ENCODE measurements at places on chromosomes 13 and 19.
A peak's percentile ranks its signal among the peaks of the same experiment; 100 is the strongest.

DNA sequence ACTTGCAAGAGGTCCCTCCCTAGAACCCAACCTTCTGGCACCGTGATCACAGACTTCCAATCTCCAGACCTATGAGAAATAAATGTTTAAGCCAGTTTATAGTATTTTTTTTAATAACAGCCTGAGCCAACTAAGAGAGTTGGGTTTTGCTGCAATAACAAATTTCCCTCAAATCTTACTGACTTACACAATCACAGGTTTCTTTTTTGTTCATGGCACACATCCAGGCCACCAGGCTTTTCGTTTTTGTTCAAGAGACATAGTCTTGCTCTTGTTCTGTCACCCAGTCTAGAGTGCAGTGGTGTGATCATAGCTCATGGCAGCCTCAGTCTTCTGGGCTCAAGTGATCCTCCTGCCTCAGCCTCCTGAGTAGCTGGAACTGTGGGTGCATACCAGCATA is 2.0 kb upstream of the SELENOV start:
- no peak for DNase-seq

DNA sequence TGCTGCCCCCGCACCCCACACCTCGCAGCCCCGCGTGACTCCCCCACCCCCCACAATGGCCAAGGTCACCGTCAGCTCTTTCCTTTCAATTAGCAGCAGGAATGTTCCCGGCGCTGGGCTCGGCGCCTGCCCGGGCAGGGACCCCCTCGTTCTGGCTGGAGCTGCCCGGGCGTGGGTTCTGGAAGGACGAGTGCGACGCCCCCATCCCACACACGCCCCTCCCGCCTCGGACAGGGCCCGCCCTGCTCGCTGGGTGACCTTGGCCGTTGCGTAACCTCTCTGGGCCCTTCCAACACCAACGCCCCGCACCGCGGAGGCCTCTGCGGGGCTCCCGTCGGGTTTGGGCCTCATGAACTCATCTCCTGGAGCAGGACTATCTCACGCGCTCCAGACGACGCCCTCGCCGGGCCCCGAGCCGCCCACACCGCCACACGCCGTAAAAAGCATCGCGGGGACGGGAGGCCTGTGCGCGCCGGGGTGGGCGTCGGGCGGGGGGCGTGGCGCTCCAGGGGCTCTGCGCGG is 10.3 kb downstream of the PALM start:
- DNase-seq = no peak

DNA sequence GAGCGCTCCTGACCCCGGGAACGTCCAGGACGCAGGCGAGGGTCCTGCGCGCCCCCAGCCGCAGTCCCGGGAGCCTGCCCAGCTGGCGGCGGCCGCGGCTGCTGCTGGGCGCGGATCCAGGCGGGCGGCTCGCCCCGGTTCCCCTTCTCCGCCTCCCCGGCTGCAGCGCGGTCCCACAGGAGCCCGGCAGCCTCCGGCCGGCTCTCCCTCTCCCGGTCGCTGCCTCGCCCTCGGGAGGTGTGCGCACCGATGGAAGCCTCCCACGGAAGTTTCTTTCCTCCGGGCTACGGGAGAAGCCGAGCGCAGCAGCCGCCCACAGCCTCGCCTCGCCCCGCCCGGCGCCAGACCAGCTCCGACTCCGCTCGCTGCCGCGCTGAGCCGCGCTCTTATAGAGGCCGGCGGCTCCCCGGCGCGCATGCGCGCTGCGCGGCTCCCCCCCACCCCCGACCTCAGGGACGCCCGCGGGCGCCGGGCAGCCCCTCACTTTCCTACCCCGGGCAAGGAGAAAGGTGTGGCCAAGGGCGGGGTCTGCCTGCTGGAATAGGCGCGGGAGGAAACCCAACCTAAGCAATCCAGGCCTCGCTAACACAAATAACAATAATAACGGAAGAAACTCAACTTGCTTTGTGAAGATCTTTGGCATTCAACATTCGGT is at the start of gene SHISA2:
SHISA2 (minus strand) TSS at position 360 of the 655 bp plus-strand sequence. CDS start 1,041 bp downstream, outside the sequence.
- DNase-seq = peak; percentile 47

- no peak for DNase-seq
These were observed 107.7 kb downstream of the COL4A1 start for GRCh38 chr13:110199046-110199831.

GRCh38 chr19:11203194-11204075 is 6.1 kb upstream of the KANK2 start:
- peak; percentile 11 for DNase-seq

DNA sequence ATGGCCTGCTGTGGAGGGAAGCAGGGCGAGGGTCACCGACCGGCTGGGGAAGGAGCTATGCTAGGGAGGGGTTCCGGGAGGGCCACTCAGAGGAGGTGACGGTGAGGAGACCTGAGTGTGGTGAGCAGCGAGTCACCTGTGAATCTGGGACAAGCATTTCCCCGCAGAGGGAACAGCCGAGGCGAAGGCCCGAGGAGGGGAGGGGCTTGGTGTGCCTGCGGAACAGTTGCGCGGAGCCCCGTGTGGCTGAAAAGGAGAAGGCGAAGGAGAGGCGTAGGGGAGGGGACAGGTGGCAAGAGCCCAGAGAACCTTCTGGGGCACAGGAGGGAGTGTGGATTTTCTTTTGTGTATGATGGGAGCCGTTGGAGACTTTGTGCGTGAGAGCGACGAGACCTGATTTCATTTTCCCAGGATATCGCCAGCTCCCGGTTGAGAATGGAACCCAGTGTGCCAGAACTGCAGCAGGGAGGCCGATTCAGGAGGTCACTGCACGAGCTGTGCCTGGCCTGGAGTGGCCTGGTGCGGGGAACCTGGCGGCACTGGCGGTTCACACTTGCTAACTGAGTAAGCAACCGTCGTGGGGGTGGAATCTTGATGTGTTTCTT is 117.7 kb upstream of the ZNF507 start:
- no peak for DNase-seq

DNA sequence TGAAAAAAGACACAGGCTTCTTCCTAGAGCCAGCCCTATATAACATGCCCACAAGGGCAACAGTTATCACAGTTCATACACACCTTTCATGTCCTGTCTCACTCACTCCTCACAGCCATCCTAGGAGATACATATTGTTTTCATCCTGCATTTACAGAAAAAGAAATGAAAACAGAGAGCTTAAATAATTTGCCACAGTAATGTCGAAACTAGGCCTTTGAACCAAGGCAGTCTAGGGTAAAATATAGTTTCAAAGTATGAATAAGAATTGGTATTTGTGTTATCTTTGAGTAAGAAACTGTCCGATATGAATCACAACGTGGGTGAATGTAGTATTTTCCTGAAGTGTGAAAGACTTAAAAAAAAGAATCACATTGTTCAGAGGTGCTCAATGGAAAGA is 26.8 kb downstream of the CLDN10 start:
- no peak for DNase-seq

- no peak for DNase-seq
These were observed 1.8 kb downstream of the LILRA4 start for GRCh38 chr19:54336893-54337857.

DNA sequence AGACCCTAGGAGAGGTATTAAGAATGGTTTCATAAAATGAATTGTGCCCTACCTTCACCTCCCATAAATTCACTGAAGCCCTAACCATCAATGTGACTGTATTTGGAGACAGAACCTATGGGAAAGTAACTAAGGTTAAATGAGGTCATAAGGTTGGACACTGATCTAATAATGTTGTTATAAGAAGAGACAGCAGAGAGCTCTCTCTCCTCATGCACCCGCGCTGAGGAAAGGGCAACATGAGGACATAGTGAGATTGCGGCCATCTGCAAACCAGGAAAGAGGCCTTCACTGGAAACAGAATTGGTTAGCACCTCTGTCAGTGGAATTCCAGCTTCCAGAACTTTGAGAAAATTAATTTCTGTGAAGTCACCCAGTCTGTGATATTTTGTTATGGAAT is 1396.1 kb upstream of the MIR17HG start:
- no peak for DNase-seq

DNA sequence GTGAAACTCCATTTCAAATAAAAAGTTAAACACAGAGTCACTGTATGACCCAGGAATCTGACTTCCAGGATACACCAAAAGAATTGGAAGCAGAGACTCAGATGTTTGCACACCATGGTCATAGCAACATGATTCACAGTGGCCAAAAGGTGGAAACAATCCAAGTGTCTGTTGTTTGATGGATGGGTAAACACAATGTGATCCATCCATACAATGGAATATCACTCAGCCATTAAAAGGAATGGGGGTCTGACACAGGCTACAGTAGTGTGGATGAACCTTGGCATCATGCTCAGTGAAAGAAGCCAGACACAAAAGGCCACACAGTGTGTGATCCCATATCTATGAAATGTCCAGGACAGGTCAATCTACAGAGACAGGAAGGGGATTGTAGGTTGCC is 174.3 kb downstream of the PTPRS start:
- no peak for DNase-seq

- DNase-seq = no peak
These were observed 28.7 kb upstream of the KCTD15 start for GRCh38 chr19:33767898-33768413.

- DNase-seq = no peak
These were observed 33.1 kb upstream of the TNFAIP8L1 start for GRCh38 chr19:4606181-4606580.

DNA sequence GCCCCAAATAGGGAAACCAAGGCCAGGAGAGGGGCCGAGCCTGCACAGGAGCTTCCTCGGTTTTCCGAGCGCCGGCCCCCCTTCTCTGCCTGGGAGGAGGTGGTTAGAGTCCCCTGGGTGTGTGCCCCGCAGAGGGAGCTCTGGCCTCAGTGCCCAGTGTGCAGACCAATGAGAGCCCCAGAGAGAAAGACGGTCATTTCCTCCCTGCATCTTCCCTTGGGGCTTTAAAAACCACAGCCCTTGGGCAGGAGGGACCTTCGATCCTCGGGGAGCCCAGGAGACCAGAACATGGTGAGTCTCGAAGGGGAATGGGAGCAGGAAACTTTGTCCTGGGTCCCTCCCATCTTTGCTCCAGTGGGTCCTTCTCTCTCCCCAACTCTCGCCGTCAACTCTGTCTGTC is at the start of gene C5AR1:
C5AR1 (plus strand) TSS at position 254 of the 400 bp plus-strand sequence; CDS start at position 289, 35 bp downstream.
- DNase-seq = no peak

GRCh38 chr19:55174425-55175116 is 5.5 kb downstream of the SYT5 start:
- DNase-seq = no peak

- peak; percentile 14 for DNase-seq
These were observed 496.7 kb downstream of the GPC6 start for GRCh38 chr13:93723316-93723715.

DNA sequence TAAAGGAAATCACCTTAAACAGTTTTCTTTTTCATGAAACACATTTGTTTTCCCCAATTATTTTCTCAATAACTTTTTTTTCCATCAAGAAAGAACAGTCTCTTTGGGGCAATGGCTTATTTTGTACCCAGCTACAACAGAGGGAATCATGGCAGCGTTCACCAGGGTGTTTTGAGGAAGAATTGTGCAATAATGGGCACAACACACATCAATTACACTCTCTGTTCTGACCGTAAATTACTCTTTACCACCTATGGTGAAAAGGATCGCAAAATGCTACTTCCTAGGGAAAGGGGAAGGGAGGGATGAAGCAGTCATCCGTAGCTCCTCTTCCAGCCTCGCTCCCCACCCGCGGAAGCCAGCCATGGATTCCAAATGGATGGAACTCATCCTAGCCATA is 38.6 kb downstream of the TMTC4 start:
- DNase-seq = peak; percentile 81

DNA sequence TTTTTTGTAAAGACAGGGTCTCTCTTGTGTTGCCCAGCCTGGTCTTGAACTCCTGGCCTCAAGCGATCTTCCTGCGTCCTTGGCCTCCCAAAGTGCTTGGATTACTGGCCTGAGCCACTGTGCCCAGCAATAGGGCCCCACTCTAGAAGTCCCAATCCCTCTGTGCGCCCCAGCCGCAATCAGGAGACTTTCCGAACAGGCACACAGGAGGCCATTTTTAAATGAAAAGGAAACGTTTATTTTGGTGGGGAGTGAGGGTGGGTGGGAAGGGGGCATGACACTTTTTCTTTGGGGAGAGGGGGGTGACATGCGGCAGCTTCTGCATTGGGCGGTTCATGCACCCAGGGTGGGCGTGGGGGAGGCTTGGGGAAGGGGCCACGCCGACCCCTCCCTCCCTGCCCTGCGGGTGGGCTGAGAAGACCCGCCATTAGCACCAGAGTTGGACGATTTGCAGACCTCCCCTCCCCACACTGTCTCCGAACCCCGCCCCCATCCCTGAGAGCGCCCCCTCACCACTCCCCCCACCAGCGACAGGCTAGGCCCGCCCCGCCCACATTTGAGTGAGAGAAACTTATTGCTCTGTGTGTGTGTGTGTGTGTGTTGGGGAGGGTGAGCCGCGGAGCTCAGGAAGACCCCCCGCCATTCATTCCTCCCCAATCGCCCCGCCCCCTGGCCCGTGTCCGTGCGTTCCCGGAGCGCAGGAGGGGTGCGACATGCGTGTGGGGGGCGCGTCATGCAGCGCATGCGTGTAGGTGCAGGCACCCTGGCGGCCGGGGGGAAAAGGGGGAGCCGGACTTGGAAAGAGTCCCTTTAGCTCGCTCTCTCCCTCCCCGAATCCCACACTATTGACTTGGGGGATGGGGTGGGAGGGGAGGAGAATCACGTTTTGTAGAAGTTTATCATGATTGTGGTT is 17.2 kb downstream of the KCNC3 start:
- no peak for DNase-seq

GRCh38 chr13:103351035-103351828 is 285.0 kb upstream of the SLC10A2 start:
- no peak for DNase-seq

GRCh38 chr19:45591004-45591637 is 6.5 kb upstream of the OPA3 start:
- no peak for DNase-seq

GRCh38 chr13:82947191-82947621 is 935.1 kb downstream of the SLITRK1 start:
- no peak for DNase-seq

GRCh38 chr19:15864824-15865223 is 33.0 kb downstream of the CYP4F2 start:
- no peak for DNase-seq

DNA sequence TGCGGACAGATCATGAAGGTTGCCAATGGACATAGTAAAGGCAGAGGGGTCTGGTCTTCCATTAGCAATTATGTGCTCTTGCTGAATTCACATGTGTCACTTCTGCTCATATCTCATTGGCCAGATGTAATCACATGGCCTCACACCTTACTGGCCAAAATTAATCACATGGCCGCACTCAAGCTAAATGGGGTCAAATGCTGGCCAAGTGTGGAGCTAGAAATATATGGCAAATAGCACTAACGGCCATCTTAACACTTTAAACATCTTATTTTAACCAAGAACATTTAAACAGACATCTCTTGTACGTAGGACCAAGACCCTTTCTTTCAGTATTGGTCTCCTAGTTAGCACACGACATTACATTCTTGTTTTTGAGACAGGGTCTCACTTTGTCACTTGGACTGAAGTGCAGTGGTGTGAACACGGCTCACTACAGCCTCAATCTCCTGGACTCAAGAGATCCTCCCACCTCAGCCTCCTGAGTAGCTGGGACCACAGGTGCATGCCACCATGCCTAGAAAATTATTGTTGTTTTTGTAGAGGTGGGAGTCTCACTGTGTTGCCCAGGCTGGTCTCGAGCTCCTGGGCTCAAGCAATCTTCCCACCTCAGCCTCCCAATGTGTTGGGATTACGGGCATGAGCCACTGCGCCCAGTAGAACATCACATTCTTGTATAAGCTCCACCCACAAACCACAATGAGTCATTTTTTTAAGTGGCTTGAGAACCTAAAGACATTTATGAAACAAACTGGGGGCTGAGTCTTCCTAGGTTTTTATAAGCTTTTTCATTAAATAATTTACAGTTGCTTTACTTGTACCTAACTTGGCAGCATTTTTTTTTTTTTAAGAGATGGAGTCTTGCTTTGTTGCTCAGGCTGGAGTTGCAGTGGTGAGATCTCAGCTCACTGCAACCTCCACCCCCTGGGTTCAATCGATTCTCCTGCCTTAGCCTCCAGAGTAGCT is 2.9 kb upstream of the PTOV1 start:
- no peak for DNase-seq

GRCh38 chr19:6723738-6724137 is 3.3 kb upstream of the C3 start:
- DNase-seq = no peak
